ENCODE measurements at places on chromosomes 4 and X. TPM values are rescaled to one million over a fixed set of nuclear protein-coding genes. Genes with fewer than 3 reads are reported as not detected.
A peak's percentile ranks its signal among the peaks of the same experiment; 100 is the strongest.

DNA sequence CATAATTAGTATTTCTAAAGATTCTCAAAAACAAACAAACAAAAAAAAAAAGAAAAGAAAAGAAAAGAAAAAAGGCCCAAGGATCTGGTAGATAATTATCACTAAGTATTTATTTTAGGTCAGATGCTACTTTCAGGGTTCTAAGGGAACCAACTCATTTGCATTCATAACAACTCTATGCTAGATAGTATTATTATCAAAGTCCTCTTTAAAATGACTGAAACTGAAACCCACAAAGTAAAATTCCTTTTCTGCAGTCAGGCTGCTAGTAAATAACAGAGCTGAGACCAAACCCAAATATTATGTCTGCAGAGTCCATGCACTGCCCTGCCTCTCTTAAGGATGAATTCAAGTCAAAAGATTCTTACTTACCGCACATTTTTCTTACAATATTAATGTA lies 38.3 kb upstream of the MAPK10 start:
- no peaks in the 10 kb centered on the region for H3K27me3 ChIP-seq
- H3K4me1 ChIP-seq = no peaks in the 10 kb centered on the region
- H3K36me3 ChIP-seq = no peaks in the 10 kb centered on the region
- no peak overlapping the region for H3K27ac ChIP-seq
- no peak overlapping the region for H3K4me3 ChIP-seq

- no peaks in the 10 kb centered on the region for H3K36me3 ChIP-seq
- H3K27me3 ChIP-seq = no peaks in the 10 kb centered on the region
- DNase-seq = no peak
- H3K4me3 ChIP-seq = no peak overlapping the region
- H3K27ac ChIP-seq = no peak overlapping the region
Observed at GRCh38 chrX:46803140-46803539, 33.7 kb upstream of the RP2 start.

- no peak for DNase-seq
- H3K4me1 ChIP-seq = no peaks in the 10 kb centered on the region
- no peak overlapping the region for H3K27ac ChIP-seq
- no peaks in the 10 kb centered on the region for H3K27me3 ChIP-seq
- no peak overlapping the region for H3K4me3 ChIP-seq
- no peaks in the 10 kb centered on the region for H3K36me3 ChIP-seq
Observed at GRCh38 chr4:27198971-27199370, 338.3 kb downstream of the STIM2 start.

DNA sequence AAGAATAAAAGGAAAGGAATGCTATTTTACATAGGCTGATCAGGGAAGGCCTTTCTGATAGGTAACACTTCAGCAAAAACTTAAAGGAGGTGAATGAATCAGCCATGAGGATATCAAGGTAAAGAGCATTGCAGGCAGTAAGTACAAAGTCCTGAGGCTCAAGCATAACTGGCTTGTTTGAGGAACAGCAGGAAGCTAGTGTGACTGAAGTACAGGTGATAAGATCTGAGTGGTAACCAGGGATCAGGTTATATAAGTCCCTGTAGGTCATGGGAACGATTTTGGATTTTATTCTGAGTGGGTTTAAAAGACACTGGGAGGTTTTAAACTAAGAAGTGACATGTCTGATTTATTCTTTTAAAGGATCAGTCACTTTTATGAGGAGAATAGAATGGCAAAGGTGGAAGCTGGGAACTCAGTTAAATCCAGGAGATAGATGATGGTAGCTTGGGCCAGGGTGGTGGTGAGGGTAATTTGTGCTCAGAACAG lies 47.1 kb upstream of the THOC2 start:
- H3K27me3 ChIP-seq = no peaks in the 10 kb centered on the region
- H3K27ac ChIP-seq = no peak overlapping the region
- H3K4me1 ChIP-seq = no peaks in the 10 kb centered on the region
- no peak for DNase-seq

- no peaks in the 10 kb centered on the region for H3K36me3 ChIP-seq
- H3K27me3 ChIP-seq = no peaks in the 10 kb centered on the region
- H3K4me3 ChIP-seq = no peak overlapping the region
- H3K27ac ChIP-seq = no peak overlapping the region
Observed at GRCh38 chr4:187798385-187798784, 197.2 kb upstream of the ZFP42 start.

DNA sequence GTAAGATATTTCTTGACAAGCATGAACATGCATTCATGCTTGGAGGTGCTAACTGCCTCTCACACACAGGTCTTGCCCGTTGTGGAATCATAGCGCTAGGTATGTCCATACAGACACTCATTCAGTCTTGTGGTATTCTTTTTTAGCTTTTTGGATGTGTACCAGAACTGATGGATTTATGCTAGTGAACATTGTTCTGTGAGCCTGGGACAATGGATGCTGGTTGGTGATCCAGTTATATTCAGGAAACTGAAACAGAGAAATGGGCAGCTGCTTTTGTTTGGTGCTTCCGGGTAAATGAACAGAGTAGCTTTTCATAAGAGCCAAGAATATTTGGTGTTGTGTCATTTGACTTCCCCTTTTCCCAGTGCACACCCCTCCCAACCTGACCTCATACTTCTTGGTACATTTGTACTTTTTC lies 78.9 kb upstream of the SLC4A4 start:
- no peak for DNase-seq
- no peak overlapping the region for H3K27ac ChIP-seq
- H3K36me3 ChIP-seq = peaks cover 22% of the 10 kb centered on the region
- peaks cover 24% of the 10 kb centered on the region for H3K4me1 ChIP-seq

- no peaks in the 10 kb centered on the region for H3K27me3 ChIP-seq
- no peaks in the 10 kb centered on the region for H3K36me3 ChIP-seq
- DNase-seq = peak; percentile 78
- peaks cover 18% of the 10 kb centered on the region for H3K4me1 ChIP-seq
- H3K4me3 ChIP-seq = no peak overlapping the region
Observed at GRCh38 chrX:65690057-65690855, 22.8 kb downstream of the MSN start.

DNA sequence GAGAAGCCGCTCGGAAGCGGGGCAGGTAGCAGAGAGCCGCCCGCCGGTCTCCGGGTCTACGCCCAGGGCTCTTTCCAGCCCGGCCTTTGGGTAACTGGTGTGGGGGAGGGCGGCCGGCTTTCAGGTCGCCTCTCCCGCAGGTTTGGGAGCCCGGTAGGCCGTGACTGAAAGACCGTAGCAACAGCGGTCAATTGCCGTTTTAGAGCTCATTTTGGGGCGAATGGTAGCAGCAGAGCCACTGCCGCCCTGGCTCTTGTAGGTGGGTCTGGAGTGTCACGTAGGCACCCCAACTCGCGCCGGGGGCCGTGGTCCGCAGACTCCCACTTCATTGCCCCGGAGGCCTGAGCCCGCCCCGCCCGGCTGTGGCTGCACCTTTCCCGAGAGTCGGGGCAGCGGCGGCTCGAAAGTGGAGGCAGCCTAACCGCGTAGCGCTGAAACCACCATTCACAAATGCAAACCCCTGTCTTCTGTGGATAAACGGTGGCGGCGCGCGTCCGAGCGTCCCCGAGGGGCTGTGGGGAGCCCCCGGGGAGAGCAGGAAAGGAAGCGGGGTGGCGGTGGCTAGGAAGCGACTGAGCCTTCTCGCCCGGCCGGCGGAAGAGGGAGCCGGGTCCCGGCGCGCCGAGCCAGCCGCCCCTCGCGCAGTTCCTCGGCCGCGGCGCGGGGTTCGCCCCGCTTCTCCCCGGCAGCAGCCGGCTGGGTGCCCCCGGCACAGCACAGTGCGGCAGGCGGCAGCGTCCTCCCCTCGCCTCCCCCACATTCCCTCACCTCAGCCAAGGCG lies 2185.1 kb upstream of the TENM3 start:
- H3K27me3 ChIP-seq = peaks cover 12% of the 10 kb centered on the region
- no peaks in the 10 kb centered on the region for H3K4me1 ChIP-seq
- peak overlapping the region; percentile 41 for H3K4me3 ChIP-seq
- no peak for DNase-seq
- H3K27ac ChIP-seq = no peak overlapping the region
- H3K36me3 ChIP-seq = no peaks in the 10 kb centered on the region

GRCh38 chrX:130902446-130902782 lies 595 bp downstream of the ENOX2 start:
- H3K36me3 ChIP-seq = no peaks in the 10 kb centered on the region
- peak overlapping the region; percentile 60 for H3K27ac ChIP-seq
- peak overlapping the region; percentile 68 for H3K4me3 ChIP-seq
- no peak for DNase-seq
- no peaks in the 10 kb centered on the region for H3K27me3 ChIP-seq
- H3K4me1 ChIP-seq = no peaks in the 10 kb centered on the region

DNA sequence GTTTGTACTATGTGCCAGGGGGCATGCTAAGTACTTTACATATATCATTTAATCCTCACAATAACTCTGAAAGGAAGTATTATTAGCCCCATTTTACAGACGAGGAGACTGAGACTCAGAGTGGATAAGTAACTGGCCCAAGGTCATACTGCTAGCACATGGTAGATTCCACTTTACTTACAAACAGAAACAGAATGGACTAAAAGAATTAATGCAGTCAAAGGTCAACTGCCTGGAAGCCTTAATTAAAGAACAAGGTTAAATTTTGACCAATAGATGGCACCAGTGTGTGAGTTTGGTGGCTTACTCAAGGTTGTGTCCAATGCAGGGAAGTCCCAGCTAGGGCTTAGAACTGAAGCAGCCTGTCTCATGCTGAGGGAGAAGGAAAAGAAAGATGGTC lies 4.7 kb downstream of the RIPPLY1 start:
- no peak overlapping the region for H3K4me3 ChIP-seq
- no peak overlapping the region for H3K27ac ChIP-seq
- no peaks in the 10 kb centered on the region for H3K36me3 ChIP-seq

DNA sequence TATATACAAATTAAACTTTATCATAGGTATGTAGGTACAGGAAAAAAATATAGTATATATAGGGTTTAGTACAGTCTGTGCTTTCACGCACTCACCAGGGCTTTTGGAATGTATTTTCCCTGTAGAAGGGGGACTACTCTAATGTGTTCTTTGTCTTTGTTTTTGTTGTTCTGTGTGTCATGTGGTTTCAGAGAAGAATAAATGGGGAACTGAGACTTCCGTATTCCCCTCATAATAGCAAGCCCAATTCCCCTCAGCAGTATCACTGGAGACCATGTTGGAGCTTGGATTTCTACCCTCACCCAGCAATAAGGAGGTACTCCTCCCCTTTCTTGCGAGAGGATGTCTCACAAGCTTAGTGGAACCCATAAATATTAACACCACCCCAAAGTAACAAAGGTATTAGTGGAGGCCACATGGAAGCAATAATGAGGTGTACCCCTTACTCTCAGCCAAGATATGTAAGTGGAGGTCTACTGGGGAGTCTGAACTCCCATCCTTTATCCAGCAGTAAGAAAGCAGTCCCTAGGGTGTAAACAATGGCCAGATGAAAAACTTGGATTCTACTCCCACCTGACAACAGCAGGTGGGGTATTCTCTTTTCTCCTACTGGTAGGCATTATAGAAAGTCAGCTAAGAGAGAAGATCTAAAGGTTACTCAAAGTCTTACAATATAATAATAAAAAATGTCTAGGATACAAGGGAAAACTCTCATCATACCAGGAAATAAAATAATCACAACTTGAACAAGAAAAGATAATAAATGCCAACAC lies 805.4 kb upstream of the GALNTL6 start:
- H3K4me3 ChIP-seq = no peak overlapping the region
- H3K27ac ChIP-seq = no peak overlapping the region
- H3K27me3 ChIP-seq = no peaks in the 10 kb centered on the region
- no peak for DNase-seq
- H3K36me3 ChIP-seq = no peaks in the 10 kb centered on the region

DNA sequence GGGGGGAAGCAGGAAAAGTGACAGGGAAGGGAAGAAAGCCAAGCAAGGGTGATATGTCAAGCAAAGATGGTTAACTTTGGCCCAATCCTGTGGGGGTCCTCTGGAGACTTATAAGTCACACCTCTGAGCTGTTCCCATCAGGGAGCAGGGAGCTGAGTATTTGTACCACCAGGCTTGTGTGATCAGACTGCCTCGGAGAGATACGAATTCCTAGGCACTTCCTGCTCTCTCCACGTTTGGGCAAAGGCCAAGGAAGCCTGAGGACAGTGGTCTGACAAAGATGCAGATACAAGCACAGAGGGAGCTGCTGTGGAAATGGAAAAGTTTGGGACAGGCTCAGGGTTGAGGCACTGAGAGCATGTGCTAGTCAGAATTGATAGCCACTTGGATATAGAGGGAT lies 10.4 kb upstream of the PPP3CA start:
- H3K27ac ChIP-seq = peak overlapping the region; percentile 49
- peak; percentile 28 for DNase-seq

Gene TENM3
- total RNA-seq = 173 TPM

Gene IL9R
- not detected for total RNA-seq

Gene CLCN5
- 5.9 TPM for total RNA-seq

Gene SGMS2
- 57.5 TPM for total RNA-seq

Gene TMPRSS11D
- total RNA-seq = not detected
